ENCODE measurements at places on chromosomes 11 and 22.
A peak's percentile ranks its signal among the peaks of the same experiment; 100 is the strongest.

- no peak for DNase-seq
Measured at GRCh38 chr22:38135133-38135706, 24.7 kb upstream of the BAIAP2L2 start.

GRCh38 chr22:22953791-22954190 is 66.2 kb downstream of the IGLL5 start:
- no peak for DNase-seq

DNA sequence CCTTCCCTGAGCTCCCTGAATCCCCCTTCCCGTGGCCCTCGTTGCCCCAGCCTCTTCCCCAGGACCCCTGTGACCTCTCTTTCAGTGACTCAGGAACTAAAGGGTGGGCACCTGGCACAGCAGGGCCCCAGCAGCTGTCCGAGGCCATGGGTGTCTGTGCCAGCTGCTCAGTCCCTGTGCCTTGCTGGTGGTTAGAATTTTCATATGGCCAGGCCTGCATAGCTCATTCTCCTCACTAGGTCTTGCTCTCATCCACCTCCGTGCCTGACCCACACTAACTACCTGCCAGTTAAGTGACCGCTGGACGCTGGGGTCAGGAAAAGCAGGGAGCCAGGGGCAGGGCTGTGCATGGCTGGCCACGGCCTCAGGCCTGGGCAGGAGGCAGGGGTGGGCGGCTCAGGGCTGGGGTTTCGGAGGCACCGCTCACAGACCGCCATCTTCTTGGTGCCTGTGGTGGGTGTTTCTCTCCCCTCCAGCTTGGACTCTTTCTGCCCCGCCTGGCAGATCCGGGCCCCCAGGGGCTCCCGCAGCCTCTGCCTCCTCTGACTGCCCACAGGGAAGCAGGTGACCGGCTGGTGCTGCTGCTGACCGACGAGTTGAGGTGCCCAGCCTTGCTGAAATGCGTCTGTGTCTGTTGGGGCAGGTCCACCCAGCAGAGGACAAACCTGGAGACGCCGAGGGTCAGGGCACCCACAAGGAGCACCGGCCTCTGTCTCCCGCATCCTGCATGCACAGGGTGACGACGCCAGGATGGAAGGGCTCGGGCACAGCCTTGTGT is 20.3 kb downstream of the MRGPRD start:
- no peak for DNase-seq

GRCh38 chr11:70001246-70001645 is 76.9 kb upstream of the ANO1 start:
- DNase-seq, result no peak

DNA sequence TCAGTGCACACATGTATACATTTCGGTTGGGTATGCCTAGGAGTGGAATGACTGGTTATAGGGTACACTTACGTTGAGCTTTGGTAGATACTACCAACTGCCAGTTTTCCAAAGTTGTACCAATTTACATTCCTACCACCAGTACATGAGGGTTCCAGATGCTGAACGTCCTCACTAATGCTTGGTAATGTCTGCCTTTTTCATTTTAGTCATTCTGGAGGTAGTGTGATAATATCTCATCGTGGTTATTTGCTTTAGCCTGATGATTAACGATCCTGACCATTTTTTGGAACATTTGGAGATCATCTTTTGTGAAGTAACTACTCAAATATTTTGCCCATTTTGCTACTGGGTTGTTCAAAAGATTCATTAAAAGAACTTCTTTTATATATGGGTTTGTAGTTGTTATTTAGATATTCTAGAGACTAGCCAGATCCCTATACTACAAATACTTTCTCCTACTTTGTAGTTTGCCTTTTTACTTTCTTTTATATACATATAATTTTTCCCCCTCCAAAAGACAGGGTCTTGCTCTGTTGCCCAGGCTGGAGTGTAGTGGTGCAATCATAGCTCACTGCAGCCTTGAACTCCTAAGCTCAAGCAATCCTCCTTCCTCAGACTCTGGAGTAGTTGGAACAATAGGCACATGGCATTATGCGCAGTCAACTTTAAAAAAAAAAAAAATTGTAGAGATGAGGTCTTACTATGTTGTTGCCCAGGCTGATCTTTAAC is 62.1 kb downstream of the RBFOX2 start:
- no peak for DNase-seq

GRCh38 chr11:76232026-76232665 is 25.8 kb upstream of the WNT11 start:
- DNase-seq, result no peak

DNA sequence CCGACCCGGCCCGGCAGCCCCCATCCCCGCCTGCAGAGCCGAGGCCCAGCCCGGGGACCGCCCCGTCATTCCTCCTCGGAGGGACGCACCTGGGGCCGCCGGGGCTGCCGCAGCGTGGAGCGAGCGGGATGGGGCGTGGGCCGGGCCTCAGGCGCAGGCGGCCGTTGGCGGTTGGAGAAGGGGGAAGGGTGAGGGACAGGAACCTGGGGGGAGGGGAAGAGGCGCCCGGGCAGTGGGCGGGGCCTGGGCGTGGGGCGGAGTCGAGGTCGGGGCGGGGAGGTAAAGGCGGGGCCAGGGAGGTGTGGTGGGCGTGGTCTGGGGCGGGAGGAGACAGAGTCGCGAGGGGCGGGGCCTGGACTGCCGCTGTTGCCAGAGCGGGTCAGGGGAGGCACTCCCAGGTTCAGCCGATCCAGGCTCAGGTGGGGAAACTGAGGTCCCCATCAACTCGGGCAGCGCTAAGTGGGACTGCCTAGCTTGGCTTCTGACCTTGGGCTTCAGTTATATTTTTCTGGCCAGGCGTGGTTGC is at the start of gene TESMIN:
TESMIN (minus strand) TSS at position 190 of the 526 bp plus-strand sequence. CDS start 860 bp downstream, outside the sequence.
- peak; percentile 91 for DNase-seq

DNA sequence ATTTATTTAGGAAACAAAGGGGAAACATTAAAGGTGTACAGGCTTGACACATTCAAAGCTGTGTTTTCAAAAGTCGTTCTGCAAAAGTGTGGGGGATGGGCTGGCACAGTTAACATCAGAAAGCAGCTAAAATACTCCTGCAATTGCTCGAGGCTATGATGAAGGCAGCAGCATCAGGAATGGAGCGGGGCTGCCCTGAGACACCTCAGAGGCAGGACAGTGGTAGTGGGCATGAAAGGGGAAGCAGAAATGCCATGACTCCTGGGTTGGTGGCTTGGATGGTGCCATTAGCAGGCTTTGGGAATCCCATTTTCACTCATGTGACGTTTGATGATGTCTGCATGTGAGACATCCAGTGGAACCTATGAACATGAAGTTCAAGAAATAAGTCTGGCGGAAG is 646 bp downstream of the NCAPD3 start:
- DNase-seq, result no peak

DNA sequence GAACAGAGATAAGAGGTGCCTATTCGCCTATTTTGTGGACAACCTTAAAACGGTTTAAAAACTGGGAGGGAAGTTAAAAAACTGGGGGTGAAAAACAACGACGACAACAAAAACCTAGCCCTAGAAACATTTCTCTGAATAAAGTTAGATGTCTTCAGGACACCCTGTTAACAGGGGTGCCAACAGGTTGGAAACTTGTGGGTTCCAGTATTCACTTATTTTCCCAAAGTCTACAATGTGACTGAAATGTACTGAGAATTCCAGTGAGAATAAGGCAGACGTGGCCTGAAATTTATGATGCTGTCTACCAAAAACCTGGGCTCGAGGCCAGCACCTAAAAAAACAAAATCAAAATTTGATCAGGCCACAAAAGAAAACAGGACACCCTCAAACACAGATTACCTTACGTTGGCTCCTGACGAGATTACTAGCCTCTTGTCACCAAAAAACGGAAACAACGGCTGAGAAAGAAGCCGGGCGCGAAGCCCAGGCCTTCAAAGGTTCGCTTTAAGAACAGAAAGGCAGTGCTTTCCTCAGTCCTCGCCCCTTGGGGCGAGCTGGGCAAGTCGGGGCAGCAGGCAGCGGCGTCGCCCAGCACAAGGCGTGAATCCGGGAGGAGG is 906 bp downstream of the CCDC90B start:
- no peak for DNase-seq

GRCh38 chr11:21053466-21053865 is 384.1 kb downstream of the NELL1 start:
- DNase-seq, result no peak

DNA sequence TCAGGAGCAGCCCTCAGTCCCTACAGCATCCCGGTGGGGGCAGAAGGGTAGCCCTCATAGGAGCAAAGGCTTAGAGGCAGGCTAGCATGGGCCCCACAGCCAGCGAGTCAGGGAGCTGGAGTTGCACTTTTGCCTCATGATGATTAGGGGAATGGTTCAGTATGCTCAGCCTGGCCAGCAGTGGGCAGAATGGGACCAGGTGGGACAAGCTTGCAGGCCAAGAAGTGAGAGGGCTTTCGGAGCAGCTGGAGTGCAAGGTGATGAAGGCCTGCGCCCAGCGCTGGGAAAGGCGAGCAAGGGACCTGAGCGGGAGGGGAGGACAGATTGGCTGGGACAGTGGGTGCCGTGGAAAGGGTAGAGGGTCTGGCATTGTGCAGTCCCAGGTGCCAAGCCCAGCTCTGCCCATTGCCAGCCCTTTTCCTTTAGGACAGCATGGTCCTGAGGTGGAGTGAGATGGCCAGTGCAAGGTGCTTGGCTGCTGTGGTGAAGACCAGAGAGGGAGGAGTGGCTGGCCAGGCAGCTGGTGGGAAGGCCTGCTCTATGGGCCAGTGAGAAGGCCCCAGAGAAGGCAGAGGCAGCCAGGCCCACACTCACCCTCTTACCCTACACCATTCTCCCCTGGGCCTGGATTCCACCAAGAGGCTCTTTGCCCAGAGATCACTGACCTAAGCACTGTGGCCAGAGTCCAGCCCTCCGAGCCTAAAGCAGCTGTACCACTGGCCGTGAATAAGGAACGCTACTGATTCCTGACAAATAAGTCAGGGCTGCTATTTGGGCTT is 47.9 kb upstream of the SUSD2 start:
- DNase-seq, result no peak

- DNase-seq, result no peak
Measured at GRCh38 chr11:94934846-94935245, 38.5 kb downstream of the CWC15 start.

DNA sequence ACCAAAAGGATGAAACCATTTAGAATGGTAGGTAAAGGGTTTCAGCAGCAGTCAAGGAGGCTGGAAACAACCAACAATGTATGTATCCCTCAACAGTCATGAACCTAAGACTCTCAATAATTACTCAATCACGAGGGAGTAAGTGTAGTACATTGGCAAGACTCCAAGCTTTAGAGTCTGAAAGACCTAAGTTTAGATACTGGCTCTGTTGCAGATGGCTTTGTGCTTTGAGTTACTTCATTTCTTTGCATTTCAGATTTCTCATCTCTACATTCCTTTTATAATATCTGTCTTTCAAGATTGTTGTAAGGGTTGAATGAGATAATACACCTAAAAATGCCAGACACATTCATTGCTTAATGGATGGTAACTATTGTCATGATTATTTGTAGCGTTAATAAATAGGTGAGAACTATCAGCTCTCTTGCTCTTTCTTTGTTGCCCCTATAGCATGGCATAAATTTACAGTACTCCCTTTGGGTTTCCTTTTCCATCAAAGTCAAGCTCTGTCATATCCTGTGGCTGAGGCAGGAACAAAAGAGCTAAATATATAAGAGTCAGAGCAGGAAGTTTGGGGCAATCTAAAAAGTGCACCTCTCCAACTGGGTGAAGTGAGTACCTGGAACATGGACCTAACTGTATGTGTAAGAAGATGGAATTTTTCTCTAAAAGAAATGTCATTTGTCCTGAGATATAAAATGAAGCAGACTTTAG is 228.2 kb upstream of the ZC3H12C start:
- no peak for DNase-seq

DNA sequence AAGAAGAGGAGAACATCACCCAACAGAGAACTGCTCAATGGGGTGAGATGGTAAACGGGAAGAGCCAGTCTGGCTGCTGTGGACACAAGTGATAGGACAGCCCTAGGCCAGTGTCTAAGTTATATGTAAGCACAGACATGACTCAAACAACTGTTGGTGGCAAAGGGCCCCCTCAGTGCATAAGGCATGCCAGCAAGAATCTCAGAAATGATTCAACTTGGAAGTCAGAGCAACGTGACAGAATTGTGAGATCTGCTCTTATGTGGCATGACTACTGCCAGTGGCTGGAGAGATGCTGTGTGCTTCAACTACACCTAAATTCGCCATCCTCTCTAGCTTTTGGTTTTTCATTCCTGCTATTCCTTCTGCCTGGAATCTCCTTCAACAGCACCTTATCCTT is 7.4 kb downstream of the SLN start:
- no peak for DNase-seq

- DNase-seq, result peak; percentile 40
Measured at GRCh38 chr22:26461188-26461810, 22.3 kb downstream of the HPS4 start.

GRCh38 chr11:100855466-100856067 is 168.5 kb downstream of the ARHGAP42 start:
- DNase-seq, result no peak

DNA sequence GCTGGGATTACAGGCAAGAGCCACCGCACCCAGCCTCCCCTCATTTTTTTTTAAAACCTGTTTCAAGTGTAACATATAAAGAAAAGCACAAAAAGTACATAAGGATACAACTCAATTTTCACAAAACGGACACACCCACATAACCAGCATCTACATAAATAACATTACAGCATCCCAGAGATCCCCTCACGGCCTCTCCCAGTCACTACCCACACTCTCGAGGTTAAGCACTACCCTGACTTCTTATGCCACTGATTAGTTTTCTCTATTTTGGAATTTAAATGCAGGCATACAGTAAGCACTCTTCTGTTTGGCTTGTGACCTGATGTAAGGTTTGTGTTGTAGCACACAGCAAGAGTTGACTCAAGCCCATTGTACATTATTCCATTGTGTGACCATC is 82.5 kb downstream of the CLPB start:
- no peak for DNase-seq

- no peak for DNase-seq
Measured at GRCh38 chr11:112524798-112525197, 264.1 kb upstream of the PLET1 start.

GRCh38 chr11:58905721-58906547 is 33.4 kb upstream of the GLYATL1 start:
- peak; percentile 79 for DNase-seq

DNA sequence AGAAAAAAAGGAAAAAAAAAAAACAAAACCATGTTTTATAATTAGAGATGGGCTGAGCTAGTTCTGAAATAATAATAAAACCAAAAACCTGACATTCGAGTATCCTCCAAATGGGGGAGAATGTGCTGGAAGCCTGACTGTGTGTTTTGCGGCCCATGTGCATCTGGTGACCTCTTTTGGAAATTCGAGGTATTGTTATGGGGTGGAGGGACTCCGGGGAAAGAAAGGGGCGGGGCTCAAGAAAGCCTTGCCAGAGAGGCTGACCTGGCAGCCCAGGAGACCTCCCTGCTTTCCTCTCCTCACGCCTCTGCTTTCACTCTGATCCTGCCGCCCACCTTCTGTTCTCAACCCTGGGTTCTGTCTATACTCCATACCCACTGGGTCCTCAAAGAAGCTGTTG is 72.9 kb downstream of the CTTN start:
- DNase-seq, result no peak

- DNase-seq, result no peak
Measured at GRCh38 chr11:68471360-68472340, 11.1 kb downstream of the PPP6R3 start.

DNA sequence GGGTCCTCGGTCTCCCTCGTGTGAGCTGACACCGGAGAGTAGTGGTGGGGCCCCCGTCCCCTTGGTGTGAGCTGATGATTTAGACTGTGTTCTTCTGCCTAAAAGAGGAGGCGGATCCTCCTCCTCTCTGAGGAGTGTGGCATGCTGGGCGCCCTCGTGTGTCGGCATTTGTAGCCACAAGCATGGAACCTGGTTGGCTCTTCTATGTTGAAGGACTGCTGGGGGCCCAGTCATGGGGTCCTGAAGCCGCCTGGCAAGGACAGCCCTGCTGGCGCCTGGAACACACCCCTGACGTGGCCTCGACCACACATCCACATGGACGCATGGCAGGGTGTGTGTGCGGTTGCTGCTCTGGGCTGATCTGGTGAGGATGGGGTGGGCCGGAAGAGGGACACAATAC is 50.2 kb downstream of the AP2A2 start:
- no peak for DNase-seq
